Ecto neural progenitor cell (in vitro differentiated cells): ENCODE measurements at places on chromosomes 6 and 20.

DNA sequence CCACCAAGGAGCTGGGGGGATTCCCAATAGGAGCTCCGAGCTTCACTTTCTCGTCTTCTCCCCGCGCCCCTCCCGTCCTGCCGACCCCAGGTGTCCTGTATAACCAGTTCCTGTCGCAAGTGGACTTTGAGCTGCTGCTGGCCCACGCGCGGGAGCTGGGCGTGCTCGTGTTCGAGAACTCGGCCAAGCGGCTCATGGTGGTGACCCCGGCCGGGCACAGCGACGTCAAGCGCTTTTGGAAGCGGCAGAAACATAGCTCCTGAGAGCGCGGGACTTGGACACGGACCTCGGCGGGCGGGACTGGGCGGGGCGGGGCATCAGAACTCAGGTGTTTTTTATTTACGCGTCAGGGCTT is 340 bp upstream of the VARS2 start:
- DNase-seq: no peak

- DNase-seq: no peak
Observed at GRCh38 chr6:132205946-132206345, 195.3 kb downstream of the MOXD1 start.

GRCh38 chr6:15535495-15536197 is 127.2 kb downstream of the DTNBP1 start:
- DNase-seq: no peak

DNA sequence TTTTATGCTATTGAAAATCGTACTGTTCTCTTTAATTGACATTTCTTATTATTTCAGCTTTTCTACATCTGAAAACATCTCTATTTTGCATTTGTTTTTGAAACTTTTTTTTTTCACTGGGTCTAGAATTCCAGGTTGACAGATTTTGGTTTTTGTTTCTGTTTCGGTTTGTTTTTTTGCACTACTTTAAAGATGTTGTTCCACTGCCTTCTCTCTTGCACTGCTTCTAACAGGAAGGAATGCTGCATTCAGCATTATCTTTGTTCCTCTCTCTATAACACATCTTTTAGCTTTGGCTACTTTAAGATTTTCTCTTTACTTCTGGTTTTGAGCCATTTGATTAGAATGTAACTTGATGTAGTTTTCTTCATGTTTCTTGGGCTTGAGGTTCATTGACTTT is 20.1 kb upstream of the SLC17A1 start:
- no peak for DNase-seq

- no peak for DNase-seq
Observed at GRCh38 chr6:139713424-139713823, 339.0 kb upstream of the CITED2 start.

GRCh38 chr6:141421378-141421777 is 711.3 kb upstream of the GJE1 start:
- DNase-seq: no peak

DNA sequence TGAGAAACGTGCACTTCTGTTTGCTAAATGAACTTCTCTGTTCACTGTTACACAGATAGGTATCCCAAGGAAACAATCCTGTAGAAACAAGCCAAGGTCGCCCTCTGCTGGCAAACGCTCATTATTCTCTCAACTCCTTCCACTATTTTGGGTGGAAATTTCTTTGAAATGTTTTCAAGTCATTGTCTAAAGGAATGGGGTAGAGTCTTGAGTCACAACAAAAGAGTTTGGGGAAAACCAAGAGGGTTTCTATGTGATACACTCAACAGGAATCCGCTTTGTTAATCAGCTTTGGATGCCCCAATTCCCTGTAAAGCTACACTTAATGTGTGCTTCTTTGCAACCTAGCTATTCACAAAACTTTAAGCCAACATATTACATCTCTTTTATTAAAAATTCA is 4.6 kb upstream of the RAE1 start:
- DNase-seq: peak; percentile 64
